ENCODE measurements at places on chromosomes 4 and X.

GRCh38 chrX:109843963-109844751, 111.1 kb upstream of the ACSL4 start:
- DNase-seq, result no peak

DNA sequence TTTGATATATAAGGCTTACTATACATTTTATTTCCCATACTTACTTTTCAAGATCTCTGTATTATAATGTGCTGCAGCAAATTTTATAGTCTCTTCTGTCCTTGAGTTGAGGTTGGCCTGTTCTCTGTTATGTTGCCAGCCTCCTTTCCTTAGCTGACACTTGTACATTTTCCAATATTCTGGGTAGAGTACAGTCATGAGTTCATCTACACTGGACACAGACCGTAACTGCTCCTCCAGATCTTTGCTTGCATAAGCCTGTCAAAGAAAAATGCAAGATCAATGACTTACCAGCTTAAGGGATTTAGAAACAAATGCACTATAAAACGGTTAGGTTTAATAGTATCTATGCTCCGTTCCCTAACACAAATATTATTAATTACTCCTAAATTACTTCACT, 63.2 kb downstream of the VEGFC start:
- DNase-seq, result no peak

DNA sequence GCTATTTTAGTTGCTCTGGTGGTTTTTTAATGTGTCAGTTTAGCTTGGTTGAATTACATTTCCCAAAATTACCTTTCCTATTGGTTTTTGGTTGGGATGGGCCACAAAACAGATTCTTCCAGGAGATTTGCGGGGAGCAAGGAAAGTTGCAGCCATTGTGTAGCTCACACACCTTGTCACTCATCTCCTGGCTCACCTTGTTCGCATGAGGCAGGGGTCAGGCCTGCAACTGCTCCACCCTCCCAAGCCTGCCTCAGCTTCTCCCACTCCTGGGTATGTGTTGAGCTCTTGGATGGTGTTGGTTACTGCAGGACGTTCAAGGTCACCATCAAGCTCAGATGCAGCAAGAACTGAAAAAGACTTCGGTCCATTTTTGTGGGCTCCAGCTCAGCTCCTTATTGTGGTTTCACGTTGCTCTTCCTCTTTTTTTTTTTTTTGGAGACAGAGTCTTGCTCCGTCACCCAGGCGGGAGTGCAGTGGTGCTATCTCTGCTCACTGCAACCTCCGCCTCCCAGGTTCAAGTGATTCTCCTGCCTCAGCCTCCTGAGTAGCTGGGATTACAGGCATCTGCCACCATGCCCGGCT, 95.6 kb upstream of the METTL14 start:
- DNase-seq, result no peak

- DNase-seq, result no peak
Measured at GRCh38 chr4:41006141-41006540, 208.2 kb downstream of the APBB2 start.

- no peak for DNase-seq
Measured at GRCh38 chrX:46169808-46170207, 375.4 kb downstream of the ZNF674 start.

DNA sequence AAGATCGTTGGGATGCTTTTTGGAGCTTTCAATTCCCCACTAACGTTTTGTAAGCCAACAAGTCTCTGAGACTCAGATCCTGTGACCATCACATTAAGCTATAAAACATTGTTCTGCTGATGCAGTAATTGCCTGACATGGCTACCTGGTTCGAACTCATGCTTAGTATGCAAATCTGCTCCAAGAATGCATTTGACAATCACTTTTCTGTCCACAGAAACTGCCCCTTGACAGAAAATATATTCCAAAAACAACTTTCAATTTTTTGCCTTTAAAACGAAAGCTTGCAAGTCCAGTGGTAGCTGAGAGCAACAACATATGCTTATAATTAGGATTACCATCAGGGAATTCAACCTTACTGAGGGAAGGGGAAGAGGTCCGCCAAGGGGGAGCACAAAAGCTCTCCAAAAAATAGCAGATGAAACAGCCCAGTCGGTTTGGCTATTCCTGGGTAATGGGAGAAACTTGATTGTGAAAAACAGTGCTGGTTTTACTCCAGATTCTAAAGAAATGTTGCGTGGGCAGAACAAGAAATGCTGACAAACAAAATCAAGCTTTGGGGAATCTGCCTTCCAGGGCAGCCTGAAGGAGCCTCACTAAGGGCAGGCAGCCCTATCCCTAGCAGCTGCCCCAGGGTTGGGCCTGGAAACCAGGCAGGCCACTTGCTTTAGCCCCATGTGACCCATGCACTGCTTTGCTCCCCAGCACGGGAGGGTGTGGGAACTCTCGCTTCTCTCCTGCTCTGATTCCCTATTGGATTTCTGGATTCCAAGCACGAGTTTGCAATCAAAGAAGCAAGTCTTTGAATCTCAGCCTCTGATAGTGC, 160.7 kb upstream of the LDB2 start:
- no peak for DNase-seq

- DNase-seq, result no peak
Measured at GRCh38 chr4:126627255-126627654, 1005.5 kb upstream of the INTU start.

- peak; percentile 17 for DNase-seq
Measured at GRCh38 chr4:56410247-56411062, 23.2 kb upstream of the AASDH start.

DNA sequence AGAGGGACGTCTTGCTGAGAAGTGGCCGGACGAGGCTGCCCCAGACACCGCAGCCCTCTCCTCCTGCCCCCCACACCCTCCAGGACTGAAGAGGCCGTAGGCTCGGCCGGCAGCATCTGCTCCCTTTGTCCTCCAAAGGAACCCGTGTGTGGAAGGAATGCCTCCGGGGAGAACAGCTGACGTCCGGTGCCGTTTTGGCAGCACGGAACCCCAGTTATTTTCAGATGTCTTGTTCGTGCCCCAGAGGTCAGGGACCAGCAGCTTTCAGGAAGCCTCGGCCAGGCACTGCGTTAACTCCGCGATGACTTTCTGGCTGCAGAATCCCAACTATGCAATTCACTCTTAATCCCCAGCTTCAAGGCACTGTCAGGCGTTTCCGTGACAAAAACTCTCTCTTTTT, 10.9 kb upstream of the PPP2R3B start:
- DNase-seq, result no peak

DNA sequence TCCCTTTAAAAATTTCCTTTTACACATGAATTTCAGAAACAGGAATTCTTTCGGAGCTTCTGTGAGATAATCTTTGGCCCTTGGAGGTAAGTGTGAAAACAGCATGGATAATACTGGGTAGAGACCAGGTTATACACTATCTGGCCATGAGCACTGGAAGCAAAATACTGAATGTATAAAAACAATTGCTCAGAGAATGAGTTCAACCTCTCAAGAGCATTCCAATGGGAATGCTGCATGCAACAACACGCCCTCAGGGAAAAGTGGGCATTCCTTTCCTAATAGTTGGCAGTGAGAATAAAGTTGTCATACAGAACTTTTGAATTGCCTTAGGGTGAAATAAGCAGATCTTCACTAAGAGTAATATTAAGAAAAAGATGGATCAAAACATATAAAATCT, 574.8 kb upstream of the DIPK2B start:
- DNase-seq, result no peak

GRCh38 chr4:212438-213188, 88.3 kb downstream of the ZNF718 start:
- DNase-seq, result no peak

DNA sequence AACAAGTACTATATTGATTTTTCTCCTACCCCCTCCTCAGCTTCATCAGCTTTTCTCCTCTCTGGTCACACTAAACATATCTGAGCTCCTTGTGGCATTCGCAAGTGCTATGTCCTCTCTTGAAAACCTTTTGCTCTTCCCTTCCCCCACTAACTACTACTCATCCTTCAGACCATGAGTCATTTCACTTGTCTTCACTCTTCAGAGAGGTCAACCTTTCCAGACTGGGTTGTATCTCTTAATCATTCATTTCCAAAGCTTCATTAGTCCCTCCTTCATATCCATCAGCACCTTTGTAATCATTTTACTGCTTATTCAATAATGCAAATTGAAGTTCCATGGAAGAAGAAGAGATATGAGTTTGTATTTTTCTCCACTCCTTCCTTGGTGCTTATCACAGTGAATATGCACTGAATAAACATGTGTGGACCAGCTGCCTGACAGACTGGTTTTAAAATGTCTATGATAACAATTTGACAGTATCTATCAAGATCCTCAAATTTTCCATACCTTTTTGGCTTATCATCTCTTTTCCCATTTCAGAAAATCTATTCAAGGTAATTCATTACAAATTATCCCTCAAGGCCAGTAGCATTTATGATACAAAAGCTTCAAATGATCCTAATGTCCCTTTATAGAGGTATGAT, 28.4 kb downstream of the DDX60L start:
- DNase-seq, result no peak

- no peak for DNase-seq
Measured at GRCh38 chr4:154439224-154439623, 52.4 kb downstream of the DCHS2 start.

GRCh38 chr4:85024671-85025070, 58.2 kb upstream of the WDFY3 start:
- DNase-seq, result no peak

DNA sequence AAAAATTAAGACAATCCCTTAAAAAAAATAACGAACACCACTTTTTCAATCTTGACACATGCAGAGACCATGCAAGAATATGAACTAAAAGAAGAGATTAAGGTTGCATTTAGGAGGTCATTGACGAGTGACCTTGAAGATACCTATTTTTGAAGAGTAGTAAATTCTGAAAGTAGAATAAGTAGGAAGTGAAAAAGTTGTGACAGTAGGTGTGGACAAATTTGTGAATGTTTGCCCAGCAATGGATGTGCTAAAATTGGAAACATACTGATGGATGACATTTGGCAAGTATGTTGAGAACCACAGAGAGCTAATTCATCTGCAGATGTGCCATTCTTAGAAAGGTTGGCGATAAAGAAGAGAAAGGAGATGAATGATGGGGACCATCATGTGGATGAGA, 213.7 kb upstream of the VCX3A start:
- no peak for DNase-seq

DNA sequence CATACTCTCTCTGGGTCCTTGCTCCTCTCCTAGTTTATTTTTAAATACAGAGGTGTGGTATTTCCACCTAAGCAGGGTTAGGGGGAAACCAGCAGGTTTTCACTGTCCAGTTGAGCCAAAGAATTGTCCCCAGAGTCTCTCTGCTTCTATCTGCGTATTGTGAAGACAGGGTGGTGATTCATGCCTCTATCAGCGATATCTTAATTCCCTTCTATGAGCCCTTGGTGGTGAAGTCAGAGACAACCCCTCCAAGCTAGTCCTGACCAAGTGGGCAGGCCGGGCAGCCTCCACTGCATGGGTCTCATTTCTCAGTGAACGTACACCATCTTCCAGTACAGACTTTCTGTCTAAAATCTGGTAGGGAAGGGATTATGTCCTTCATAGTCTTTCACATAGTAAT, 100.5 kb upstream of the GPR34 start:
- no peak for DNase-seq

DNA sequence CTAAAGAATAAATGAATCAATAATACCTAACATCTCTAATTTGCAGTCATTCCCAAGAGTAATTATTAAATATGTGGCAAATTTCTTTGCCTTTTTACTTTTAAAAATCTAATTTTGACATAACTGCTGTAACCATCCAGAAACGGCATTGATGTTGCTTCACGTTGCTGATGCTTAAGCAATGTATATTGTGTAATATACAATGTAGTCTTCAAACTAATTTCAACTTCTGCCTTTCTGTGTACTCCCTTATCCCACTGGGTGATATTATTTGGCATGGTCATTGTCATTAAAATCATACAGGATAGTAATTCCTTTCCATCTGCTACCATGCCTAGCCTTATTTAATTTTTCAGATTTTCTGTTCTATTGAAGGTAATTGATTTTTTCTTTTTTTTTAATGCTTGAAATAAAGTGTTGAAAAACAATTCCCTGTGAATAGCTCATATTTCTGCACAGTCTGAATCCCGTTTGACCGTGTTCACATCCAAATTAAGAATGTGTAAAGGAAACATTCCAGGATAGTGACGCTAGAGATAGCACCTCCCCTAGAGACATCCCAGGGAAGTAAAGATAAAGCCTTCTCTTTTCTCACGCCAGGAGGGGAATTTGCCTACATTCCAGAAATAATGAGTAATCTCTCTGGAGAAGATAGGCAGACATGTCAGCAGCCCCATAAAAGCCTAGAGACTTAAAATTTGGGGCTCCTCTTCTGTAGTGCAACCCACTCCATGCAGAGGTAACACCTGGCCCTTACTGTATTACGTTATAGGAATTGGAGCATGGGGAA, 8.6 kb downstream of the FAM200B start:
- DNase-seq, result no peak

DNA sequence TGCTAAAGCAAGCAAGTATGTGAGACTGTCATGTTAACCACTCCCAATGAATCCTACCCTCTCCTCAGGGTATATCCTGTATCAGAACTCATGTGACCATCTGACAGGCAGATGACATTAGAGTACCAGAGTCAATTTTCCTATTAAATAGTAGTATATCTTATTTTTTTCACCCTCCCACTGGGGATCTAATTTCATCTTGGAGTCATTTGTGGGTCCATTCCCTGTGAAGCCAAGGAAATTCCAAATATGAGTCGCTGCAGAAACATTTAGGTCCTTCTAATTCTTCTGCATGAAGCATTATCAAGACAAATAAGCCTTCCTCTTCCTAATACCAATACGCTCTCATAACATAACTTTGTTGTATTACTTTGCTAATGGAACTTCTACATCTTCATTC, 52.2 kb upstream of the BLTP1 start:
- no peak for DNase-seq

DNA sequence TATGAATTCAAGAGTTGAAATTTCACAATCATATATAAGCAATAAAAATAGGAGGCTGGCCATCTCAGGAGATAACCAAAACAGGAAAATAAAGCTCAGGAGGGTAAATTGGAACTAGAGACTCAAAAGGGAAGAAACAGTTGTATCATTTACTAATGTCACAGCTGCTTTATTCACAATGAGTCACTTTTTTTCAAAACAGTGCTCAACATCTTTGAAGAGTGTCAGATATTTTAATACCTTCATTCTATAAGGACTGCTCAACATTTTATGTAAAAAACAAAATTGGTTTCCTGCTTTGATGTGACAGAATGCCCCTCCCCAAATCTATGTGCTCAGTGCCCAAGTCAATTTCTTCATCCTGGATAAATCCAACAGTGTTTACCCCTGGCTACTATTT, 97.7 kb downstream of the DDX60 start:
- DNase-seq, result no peak

- no peak for DNase-seq
Measured at GRCh38 chr4:39045827-39046221, 13.6 kb upstream of the TMEM156 start.
